Astrocyte of the hippocampus (primary cell): ENCODE measurements at places on chromosomes 3 and 15.

DNA sequence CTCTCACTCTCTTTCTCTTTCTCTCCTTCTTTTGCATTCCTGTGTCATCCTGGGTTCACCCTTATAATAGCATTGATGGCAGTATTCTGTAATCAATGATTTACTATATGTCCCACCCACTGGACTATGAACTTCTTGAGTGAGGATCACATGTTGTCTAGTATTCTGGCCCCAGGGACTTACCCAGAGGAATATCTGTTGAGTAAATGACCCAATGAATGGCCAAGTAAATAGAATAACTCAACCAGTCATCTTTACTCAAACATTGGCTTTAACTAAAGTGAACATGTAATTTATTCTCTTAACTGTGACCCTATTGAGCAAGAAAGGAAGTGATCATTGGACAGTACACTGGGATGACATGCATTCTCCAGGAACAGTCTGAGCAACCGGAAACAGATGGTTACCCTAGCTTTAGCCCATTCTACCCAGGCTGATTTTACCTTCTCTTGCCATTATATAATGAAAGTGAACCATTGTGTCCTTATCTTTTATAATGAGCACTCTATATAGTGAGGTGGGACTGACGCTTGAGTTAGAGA lies 94.5 kb upstream of the SOX14 start:
- no peak for DNase-seq

DNA sequence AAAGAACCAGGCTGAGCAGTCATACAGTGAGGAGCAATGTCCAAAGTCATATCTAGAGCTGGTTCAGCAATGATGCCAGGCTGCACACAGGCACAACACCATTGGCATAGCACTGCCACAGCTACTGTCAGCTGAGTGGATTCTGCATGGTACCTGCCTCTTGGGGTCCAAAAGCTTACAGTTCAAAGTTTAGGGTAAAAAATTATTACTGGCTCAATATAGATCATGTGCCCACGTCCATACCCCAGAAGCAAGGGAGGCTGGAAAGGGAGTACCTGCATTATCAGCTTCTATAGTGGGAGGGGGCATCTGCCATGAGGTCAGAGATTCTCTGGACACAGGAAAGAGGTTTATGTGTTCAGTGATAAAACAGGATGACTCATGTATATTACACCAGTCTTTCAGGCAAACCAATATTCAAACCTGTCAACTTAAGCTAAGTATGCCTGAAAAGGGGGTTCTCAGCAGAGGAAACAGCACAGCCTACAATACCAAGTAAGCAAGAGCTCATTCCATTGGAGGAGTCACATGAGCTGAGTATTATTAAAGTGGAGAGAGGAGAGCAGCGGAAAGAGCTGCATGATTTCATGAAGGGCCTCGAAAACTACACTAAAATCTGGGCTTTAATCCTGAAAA lies 99.0 kb downstream of the ANO10 start:
- no peak for DNase-seq

DNA sequence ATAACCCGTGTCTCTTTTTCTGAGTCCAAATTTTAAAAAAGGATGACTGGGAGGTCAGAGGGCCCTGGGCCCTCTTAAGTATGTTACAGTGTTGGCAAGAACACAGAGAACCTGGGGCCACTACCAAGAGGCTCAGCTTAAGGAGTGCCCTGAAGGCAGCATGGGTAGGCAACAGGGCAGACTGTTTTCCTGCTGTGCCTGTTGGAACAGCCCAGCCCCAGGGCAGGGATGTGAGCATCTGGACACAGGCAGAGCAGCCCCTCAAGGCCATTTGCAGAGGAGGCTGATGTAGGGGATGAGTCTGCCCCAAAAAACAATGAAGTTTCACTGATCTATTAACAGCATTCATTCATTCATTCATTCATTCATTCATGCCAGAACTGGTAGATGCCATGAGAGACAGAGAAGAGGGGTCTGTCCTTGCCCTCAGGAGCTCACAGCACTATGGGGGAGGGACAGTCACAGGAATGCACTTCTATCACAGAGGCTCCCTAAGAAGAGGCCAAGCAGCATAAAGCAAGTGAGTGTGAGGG lies 2.2 kb upstream of the LTF start:
- DNase-seq: no peak

- no peak for DNase-seq
Measured at GRCh38 chr3:4947028-4947427, 32.2 kb upstream of the BHLHE40 start.

DNA sequence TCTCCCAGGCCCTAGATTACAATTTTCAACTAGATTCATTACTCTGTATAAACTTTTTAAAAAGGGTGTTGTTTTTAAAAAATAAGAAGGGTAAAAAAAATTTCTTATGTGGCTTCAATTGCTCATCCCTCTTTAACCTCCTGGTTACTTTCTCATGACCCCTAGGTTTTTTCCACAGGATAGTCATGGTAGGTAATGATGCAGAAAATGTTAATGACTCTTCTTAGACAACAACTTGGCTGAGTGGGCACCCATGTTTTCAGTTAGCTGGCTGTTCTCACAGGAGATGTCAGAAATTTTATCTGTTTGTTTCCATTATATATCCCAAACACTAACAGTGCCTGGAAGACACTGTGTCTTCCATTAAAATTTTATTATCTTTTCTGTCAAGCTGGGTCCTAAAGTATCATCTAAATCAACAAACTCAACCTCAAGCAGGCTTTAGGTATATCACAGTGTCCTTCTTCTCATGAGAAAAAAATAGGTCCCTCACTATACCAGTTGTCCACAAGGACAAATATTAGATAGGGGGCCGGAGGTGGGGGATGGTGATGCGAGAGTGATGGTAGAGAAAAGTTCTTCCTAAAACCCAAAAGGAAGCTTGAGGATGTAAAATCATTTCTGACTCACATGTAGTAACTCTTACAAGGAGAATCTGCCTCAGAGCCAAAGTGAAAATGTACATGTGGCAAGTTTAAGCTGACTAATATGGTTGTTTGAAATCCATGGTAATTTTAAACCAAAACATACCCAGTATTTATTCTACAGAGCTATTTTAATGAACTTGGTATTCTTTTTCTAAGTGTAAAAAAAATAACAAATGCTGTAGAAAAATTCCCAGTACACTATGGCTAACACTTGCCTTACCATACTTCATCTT lies 43.3 kb downstream of the PLOD2 start:
- DNase-seq: peak; percentile 37

- DNase-seq: no peak
Measured at GRCh38 chr3:53772562-53772961, 73.7 kb downstream of the CHDH start.

- no peak for DNase-seq
Measured at GRCh38 chr3:123528130-123528529, 56.7 kb downstream of the HACD2 start.

DNA sequence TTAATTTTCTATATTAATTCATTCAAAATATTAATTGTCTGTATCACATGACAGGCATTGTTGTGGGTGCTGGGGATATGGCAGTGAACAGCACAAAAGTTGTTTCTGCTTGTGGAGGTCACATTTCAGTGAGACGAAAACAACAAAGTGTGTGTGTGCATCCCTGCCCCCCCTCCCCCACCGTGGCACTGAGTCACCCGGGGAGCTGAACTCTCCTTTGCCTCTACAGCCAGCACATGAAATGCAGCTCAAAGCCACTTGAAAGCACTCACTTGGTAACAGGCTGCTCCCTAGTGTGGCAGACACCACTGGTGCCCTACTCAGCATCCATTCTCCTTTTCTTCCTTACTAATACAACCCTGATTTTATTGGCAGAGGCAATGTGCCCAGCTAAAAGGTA lies 16.9 kb upstream of the SCAMP5 start:
- peak; percentile 77 for DNase-seq

- DNase-seq: no peak
Measured at GRCh38 chr3:15110206-15110605, 11.3 kb upstream of the RBSN start.

GRCh38 chr3:122898298-122898697 lies 103.4 kb downstream of the SLC49A4 start:
- DNase-seq: no peak

GRCh38 chr15:61729646-61730045 lies 330.6 kb downstream of the VPS13C start:
- no peak for DNase-seq

- DNase-seq: peak; percentile 7
Measured at GRCh38 chr3:176514297-176514696, 683.0 kb downstream of the TBL1XR1 start.

GRCh38 chr3:107124885-107125284 lies 252.4 kb upstream of the CCDC54 start:
- peak; percentile 67 for DNase-seq

- DNase-seq: peak; percentile 72
Measured at GRCh38 chr15:89377842-89378295, 43.2 kb upstream of the POLG start.

GRCh38 chr3:135157045-135157740 lies 362.1 kb downstream of the EPHB1 start:
- no peak for DNase-seq

DNA sequence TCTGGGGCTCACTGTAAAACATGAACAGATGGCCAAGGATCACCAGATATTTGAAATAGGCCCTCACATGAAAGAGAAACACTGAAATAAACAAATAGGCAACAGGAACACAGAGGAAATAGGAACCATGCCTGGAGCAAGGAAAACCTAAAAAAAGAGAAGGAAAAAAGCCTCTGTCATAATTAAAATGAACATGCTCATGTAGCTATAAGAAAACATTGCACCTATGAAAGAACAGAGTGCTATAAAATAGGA lies 102.4 kb downstream of the RAB11A start:
- DNase-seq: no peak

DNA sequence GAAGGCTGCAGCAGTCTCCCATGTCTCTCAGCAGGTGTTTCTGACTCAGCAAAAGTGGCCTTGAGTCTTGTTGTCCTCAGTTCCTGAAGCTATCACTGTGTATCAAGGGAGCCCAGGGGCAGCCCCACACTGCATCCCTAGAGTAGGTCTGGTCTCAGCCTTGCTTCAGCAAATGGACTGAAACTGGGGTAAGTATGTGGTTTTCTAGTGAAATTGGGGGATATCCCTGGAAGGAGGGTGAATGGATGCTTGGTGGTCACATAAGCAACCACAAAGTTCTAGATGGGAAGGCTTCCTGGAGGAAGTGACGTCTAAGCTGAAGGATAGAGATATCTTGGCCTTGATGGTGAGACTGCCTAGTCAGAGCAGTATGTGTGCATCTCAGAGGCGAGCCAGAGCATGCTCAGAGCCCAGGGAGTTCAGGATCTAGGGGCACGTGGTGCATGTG lies 38.4 kb downstream of the TMEM158 start:
- no peak for DNase-seq

DNA sequence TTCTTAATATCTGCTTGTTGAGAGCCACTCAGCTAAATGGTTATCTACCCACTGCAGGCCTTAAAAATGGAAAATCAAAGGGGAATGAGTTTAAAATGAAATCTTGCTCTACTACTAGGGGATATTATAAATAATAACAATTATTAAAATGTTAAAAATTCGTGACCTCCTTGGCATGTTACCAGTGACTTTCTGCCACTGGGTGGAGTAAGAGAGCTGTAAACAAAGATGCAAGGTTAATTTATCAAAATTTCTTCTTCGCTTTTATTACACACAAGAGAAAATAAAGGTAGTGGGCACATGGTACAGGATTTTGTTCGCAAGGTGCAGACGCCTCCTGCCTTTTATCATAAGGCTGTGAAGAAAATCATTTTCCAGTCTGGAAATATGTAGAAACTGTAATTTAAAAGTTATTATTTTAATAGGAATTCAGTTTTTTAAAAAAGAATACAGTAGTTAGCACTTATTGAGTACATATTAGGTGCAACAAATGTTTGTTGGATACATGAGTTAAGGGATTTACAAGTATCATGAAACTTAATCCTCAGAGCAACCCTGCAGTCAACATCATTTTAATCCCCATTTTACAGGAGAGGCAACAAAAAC lies 272.6 kb downstream of the SUCLG2 start:
- DNase-seq: peak; percentile 48

DNA sequence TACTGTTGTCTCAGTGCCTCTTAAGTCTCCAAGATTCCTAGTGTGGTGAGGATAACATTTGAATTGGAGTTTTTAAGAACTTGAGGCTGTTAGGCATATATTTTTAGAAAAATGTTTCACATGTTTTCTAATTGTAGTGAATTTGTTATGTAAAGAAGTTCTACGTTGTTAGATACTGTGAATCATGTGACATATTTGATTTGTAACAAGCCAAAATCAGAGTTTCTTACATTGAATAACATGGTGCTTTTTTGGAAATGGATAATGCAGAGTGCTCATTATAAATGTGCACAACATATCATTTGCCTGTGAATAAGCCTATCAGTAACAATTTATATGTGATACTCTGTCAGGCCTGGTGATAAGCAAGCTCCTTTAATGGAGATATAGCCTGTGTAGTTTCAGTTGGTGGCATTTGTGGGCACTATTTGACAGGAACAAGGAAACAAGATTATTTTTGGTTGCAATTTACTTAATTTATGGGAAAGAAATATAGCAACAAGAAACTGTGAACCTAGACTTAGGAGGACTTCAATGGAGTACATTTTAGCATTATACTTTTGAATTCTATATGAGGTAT lies 328.8 kb downstream of the ARPP21 start:
- no peak for DNase-seq

- DNase-seq: peak; percentile 21
Measured at GRCh38 chr15:49238342-49238741, 68.3 kb downstream of the GALK2 start.

DNA sequence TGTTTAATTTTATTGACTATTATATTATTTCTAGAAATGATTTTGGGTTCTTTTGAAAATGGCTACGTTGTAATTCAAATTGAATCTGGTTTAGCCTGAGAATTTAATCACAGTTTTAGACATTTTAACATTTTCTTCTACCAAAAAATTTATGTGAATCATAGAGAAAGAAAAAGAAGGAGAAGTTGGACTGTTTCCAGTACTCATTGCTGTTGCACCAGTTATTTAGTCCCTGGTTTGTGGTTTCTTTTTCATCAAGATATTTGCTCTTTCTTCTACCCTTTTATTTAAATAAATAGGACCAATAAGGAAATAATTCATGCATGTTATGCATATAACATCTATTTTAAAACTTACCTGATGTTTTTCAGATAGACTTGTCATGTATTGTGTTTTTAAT lies 1337.1 kb downstream of the ROBO1 start:
- peak; percentile 57 for DNase-seq

- no peak for DNase-seq
Measured at GRCh38 chr15:44554934-44555723, 18.2 kb downstream of the EIF3J start.

- peak; percentile 47 for DNase-seq
Measured at GRCh38 chr3:124059580-124059979, 67.7 kb upstream of the ROPN1 start.

GRCh38 chr15:99099661-99100060 lies 5.2 kb upstream of the SYNM start:
- DNase-seq: no peak

GRCh38 chr3:28906561-28907310 lies 374.1 kb upstream of the RBMS3 start:
- no peak for DNase-seq
